ENCODE measurements at places on chromosomes 11 and 22.

GRCh38 chr22:23122992-23123803, 18.6 kb downstream of the RSPH14 start:
- no peak overlapping the region for H3K27ac ChIP-seq
- no peaks in the 10 kb centered on the region for H3K27me3 ChIP-seq
- no peak for DNase-seq
- no peaks in the 10 kb centered on the region for H3K4me1 ChIP-seq
- H3K36me3 ChIP-seq = peaks cover 6% of the 10 kb centered on the region

DNA sequence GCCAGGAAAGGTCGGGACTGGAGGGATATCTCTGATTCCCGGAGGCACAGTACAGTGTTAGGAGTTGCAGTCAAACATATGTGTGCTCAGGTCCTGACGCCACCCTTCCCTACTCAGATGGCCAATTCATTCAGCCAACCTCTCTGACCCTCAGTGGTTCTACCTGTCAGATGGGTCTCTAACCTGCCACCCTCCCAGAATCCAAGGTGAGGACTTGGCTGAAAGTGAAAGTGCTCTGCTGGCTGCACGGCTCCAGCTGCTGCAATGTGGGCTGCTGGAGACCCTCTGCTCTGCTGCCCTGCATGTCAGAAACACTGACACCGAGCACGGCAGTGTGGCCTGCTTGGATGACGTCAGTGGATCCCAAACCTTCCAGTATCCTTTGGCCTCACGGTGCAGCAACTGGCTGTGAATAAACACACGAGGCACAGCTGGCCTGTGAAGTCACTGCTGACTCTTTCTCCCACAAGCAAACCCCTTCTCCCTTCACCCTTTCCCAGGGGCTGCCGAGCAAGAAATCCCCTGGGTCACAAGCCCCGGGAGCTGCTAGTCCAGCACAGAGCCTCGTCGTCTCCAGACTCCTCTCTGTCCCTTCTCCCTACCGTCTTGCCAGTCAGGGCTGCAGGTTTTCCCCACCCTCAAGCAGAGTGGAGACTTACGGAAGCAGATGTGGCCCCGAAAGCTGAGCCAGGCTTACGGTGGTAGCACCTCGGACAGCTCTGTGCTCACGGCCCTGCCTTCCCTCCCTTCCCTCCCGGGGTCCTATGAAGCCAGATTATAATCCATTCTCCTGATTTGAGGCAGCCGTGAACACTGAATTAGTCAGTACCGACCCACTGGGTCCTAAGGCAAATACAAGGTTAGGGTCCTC, 24.3 kb downstream of the KIAA0930 start:
- peaks cover 3% of the 10 kb centered on the region for H3K36me3 ChIP-seq
- no peak overlapping the region for H3K4me3 ChIP-seq
- no peaks in the 10 kb centered on the region for H3K27me3 ChIP-seq
- no peak overlapping the region for H3K27ac ChIP-seq
- 0 out of 2 replicates have a peak, but pooled peaks cover 2% of the 10 kb centered on the region for H3K4me1 ChIP-seq

- H3K36me3 ChIP-seq = no peaks in the 10 kb centered on the region
- no peak for DNase-seq
- no peaks in the 10 kb centered on the region for H3K4me1 ChIP-seq
These were observed at the start of gene SPATA19 for GRCh38 chr11:133845413-133845812. Gene SPATA19, minus strand, starts transcription at chr11:133845513. Its CDS starts 67 bp downstream, at chr11:133845446.

DNA sequence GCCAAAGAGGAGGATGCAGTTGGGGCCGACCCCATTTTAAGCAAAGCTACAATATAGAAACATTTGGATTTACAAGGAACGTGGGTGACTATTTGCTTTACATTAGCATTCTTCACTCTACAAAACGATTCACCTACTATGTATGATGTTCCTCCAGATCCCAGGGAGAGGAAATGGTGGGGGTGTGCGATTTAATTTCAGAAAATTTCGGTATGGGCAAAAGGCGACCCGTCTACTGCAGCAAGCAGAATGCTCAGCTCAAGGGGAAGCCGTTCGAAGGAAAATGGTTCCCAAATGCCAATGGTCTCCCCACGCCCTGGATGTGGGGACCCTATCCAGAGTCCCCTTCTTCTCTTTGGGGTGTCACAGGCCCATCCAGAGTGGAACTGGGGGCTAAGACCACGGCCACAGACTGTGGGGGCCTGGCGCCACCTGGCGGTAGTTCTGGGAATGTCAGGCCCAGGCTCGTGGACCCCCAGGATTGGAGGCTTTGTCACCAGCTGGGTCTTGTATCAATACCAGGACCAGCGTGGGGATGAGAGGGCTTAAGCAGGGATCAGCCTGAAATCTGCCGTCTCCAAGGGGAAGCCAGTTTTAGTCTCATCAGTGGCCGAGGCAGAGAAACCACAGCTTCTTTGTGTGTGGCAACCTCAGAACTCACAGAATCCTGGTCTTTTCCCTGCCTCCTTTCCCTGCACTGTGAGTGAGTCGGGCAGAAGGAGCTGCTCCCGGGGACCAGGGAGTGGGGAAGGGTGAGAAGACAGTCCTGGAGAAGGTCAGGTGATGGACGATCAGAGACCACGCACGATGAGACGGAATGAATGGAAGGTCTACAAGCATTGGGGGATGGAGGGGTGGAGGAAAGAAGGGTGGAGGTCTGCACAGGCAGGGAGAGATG, 8.4 kb downstream of the LRRC10B start:
- DNase-seq = peak; percentile 77
- peaks cover 17% of the 10 kb centered on the region for H3K4me1 ChIP-seq
- no peak overlapping the region for H3K4me3 ChIP-seq
- no peaks in the 10 kb centered on the region for H3K36me3 ChIP-seq
- H3K27ac ChIP-seq = no peak overlapping the region
- no peaks in the 10 kb centered on the region for H3K27me3 ChIP-seq

DNA sequence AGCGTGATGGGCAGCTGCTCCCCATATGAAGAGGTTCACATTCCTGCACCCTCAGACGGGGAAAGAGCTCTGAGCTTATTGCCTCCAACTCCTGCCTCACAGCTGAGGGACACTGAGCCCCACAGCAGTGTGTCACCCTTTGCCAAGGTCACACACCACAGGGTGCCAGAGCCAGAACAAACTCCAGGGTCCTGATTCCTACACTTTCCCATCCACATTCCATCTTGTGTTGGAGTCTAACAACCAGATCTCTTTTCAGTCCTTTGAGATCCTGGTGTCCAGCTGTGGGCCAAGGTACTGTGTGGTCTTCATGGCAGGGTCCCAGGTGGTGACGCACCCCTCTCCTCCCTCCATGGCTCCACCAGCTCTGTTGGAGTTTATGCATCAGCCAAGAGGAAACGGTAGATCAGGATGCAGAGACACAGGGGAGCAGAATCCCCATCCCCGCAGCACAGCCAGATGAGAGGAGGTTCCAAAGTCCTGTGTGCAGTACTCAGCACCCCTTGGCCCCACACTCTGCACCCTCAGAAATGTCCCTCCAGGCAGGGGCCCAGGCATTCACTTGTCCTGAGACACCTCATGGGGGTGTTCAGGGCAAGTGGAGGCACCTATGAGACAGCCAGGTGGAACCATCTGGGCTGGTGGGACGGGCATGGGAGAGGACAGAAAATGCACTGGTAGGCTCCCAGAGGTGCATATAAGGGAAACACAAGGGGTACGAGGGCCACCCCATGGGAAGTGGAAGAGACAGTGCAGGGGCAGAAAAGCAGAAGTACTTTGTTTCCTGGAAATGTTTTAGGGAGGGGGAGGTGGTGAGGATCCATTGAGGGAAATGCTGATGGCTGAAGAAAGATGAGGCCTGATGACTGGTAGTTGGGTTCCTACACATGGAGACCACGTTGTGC, 32.6 kb upstream of the GNAZ start:
- no peak overlapping the region for H3K4me3 ChIP-seq
- no peaks in the 10 kb centered on the region for H3K4me1 ChIP-seq
- DNase-seq = no peak

DNA sequence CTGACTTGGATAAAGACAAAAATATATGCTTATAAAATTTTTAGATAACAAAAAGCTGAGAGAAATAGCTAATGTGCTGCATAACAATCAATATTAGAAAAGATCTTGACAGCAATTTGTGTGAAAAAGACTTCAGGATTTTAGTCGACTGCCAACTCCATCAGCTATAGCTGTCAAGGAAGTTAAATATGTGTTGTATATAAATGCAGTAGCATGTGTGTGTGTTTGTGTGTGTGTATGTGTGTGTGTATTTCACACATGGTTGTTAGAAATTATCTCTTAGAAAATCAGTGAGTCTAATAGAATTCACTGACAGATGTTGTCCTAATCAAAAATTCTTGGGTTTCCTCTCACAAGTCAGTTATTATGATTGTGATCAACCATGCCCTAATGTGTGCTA, 171.2 kb downstream of the CASP12 start:
- no peaks in the 10 kb centered on the region for H3K27me3 ChIP-seq
- no peaks in the 10 kb centered on the region for H3K4me1 ChIP-seq
- no peak for DNase-seq

GRCh38 chr22:33697640-33698039, 222.6 kb downstream of the LARGE1 start:
- no peaks in the 10 kb centered on the region for H3K27me3 ChIP-seq
- peaks cover 19% of the 10 kb centered on the region for H3K36me3 ChIP-seq
- DNase-seq = no peak

GRCh38 chr22:41690476-41690875, 1.8 kb upstream of the SNU13 start:
- H3K36me3 ChIP-seq = no peaks in the 10 kb centered on the region
- H3K4me3 ChIP-seq = no peak overlapping the region
- H3K27me3 ChIP-seq = no peaks in the 10 kb centered on the region
- no peaks in the 10 kb centered on the region for H3K4me1 ChIP-seq
- no peak overlapping the region for H3K27ac ChIP-seq
- DNase-seq = no peak

DNA sequence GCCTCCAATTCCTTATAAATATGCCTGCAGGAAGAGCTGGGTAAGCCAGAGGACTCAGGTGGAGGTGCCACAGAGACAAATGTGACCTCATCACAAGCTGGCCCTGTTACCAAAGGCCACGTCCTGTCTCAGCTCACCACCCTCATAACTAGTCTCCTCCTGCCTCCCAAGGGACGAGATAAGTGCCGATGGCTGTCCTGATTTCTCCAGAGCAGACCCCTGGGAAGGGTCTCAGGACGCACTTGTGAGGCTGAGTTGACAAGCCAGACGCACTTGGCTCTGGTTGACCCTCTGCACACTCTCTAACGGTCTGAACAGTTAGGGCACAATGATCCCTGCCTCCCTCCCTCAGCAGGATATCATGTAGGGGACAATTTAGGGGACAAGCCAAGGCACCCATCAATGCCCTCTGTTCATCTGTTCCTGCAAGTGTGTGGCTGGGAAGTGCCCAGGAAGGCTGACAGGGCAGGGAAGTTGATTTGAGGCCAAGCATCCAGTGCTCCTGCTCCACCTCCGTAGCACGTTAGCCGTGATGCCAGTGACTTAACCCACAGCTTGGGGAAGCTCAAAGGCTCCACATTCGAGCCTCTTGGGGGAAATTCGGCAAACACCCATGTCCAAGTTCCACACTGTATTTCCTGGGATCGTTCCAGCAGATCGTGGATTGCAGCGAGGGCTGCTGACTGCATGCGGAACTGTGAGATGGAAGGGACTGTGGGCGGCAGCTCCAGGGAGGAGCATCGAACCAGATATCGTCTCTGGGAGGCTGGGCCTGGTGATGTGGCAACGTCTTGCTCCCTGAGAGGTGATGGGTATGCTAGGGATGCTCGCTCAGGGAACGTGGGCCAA, 2.8 kb downstream of the SMIM38 start:
- no peak overlapping the region for H3K4me3 ChIP-seq
- no peaks in the 10 kb centered on the region for H3K27me3 ChIP-seq
- no peaks in the 10 kb centered on the region for H3K4me1 ChIP-seq
- no peaks in the 10 kb centered on the region for H3K36me3 ChIP-seq

All from H9 (cell line).